ENCODE measurements at places on chromosomes 7 and 10. TPM values are rescaled to one million over a fixed set of nuclear protein-coding genes. Genes with fewer than 3 reads are reported as not detected.

MEST gene
- 119 TPM for polyA plus RNA-seq

CCDC201 gene
- polyA plus RNA-seq: not detected

- DNase-seq: no peak
Observed at GRCh38 chr10:78968943-78969342, 99.8 kb upstream of the ZMIZ1 start.

DNA sequence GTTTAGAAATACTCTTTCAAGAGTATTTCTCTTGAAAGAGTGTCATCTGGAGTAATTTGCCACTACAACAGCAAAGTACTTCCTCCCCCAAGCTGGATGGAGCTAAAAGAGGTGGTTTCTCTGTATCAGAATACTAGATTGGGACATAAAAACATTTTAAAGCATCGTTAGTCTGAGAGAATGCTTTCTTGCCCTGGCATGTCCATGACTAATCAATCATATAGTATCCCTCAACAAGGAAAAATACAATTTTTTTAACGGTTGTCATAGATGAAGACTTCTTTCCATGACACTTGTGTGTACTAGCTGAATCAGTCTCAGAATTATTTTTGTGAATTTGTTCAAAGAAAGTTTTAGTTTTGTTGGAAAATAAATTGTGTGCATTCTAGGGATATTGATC is 237.9 kb downstream of the NEBL start:
- DNase-seq: no peak

SFTPA1 gene
- 3.5 TPM for polyA plus RNA-seq

- peak; percentile 15 for DNase-seq
Observed at GRCh38 chr10:64430690-64431323, 909.6 kb downstream of the REEP3 start.

DNA sequence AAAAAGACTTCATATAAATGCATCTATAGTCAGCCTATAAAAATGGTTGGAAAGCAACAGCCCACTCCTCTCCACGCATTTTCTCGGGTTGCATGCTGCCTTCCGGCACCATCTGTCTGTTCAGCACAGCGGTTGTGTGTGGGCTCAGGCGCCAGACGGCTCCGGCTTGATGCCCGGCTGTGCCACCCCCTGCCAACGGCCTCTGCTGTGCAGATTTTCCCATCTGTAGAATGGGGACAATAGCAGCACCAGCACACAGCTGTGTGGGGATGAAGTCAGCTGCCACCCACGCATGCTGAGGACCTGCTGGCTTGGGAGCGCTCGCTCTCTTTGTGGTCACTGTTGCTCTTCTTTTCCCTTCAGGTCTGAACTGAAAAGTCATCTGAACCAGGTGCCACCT is 19.5 kb downstream of the PRKAG2 start:
- no peak for DNase-seq

DNA sequence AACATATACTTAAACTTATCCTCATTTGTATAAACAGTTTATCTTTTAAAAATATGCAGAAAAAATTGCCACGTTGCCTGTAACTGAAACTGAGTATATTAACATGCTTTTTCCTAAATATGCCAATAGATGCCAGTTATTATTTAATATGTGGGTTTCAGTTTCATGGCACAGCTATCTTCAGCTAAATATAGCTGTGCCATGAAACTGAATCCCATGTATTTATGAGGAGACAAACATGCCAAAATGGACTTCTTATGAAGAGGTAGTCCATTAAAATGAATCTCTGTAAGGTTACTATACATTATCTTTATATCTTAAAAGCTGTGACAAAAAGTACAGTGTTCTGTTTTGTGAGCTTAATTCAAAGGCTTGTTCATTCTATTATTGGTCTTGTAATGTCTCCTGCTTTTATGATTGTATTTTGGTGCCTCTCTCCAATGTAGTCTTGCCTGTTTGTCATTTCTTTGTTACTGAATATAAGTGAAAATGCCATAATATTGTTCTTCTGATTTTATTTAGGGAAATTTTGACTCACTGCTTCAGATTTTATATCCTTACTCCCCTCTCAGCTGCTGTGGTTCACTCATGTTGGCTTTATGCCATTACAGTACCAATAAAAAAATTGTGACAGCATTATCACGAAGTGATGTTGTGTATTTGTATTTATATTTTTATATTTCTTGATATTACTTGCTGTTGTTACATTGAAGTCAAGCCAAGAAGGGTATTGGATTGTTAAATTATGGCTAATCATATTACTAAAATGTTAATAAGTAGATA is 34.3 kb upstream of the CACNA2D1 start:
- no peak for DNase-seq

DNA sequence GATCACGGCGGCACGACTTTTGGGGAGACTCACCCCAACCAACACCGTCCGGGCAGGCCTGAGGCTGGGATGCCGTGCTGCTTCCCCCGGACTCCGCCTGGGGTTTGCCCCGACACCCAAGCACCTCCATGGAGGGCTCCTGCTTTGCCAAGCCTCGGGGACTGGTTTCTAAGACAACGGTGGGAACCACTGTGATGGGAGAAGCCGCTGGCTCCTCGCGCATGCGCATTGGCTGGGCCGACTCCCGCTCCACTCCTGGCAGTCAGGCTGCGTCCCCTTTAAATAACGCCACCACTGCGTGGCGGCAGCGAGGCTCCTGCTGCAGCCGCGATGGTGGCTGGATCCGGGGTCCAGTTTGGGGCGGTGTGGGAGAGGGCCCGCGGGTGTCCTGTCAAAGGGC is 201.0 kb downstream of the ZNF716 start:
- no peak for DNase-seq

ACBD7 gene
- not detected for polyA plus RNA-seq

GRCh38 chr7:151890355-151891004 is 13.6 kb upstream of the PRKAG2 start:
- no peak for DNase-seq

DNA sequence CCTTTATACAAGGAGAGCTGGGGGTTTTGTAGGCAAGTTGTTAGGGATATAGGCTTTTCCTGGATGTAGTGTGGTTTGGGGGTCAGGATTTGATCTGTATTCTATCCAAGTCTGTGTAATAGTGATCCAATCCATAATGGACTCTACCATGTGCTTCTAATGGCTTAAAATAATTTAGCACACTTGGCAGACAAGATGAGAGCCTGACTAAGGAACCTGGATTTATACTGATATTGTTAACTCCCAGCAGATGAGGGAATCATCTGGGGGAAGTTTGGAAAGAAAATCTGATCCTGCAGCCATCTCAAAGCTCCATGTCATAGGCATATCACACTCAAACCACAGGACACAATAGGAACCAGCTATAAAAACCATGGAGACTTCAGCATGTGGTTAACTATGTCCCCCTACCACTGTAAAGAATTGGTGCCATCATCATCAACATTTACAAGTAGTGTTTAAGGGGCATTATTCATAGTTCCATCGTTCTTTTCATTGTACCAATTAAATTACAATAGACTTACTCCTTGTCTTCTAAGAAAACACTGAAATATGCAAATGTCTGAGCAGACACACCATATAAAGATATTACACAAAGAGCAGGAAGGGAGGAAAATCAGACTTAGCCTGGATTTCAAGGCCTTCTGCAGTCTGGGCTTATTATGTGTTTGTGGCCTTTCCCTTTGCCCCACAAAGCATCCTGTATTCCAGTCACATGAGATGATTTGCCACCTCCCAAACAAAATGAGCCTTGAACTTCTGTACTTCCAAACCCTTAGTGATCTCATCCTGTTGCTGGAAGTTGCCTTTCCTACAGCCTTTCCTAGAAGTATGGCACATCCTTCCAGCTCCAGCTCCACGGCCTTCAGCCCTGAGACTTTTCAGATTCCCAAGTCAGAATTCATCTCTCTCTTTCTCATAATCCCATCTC is 22.5 kb upstream of the HPS1 start:
- DNase-seq: no peak

DNA sequence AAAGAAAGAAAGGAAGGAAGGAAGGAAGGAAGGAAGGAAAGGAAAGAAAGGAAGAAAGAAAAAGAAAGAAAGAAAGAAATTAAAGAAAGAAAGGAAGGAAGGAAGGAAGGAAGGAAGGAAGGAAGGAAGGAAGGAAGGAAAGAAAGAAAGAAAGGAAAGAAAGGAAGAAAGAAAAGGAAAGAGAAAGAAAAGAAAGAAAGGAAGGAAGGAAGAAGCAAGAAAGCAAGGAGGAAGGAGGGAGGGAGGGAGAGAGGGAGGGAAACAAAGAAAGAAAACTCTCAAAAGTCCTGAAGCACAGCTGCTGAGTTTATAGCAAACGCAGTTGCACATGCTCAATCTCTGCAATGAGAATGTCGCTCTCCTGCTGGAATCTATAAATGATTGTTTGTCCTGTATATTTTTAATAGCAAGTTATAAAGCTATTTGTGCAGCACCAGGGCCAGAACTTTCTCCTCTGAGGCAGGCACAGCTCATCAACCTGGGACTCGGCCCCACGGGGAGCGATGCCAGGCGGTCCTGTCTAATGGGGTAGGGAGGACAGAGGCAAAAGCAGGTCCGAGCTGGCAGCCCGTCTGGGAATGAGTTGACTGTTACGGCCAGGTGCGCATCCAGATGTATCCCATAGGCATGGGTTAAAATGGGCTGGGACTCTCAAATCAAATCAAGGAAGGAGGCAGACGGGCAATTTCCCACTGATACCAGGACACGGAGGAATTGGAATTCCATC is 118.0 kb upstream of the PFKP start:
- no peak for DNase-seq

DRGX gene
- not detected for polyA plus RNA-seq
